ENCODE measurements at places on chromosomes 3 and 15. TPM values are rescaled to one million over a fixed set of nuclear protein-coding genes. Genes with fewer than 3 reads are reported as not detected.

DNA sequence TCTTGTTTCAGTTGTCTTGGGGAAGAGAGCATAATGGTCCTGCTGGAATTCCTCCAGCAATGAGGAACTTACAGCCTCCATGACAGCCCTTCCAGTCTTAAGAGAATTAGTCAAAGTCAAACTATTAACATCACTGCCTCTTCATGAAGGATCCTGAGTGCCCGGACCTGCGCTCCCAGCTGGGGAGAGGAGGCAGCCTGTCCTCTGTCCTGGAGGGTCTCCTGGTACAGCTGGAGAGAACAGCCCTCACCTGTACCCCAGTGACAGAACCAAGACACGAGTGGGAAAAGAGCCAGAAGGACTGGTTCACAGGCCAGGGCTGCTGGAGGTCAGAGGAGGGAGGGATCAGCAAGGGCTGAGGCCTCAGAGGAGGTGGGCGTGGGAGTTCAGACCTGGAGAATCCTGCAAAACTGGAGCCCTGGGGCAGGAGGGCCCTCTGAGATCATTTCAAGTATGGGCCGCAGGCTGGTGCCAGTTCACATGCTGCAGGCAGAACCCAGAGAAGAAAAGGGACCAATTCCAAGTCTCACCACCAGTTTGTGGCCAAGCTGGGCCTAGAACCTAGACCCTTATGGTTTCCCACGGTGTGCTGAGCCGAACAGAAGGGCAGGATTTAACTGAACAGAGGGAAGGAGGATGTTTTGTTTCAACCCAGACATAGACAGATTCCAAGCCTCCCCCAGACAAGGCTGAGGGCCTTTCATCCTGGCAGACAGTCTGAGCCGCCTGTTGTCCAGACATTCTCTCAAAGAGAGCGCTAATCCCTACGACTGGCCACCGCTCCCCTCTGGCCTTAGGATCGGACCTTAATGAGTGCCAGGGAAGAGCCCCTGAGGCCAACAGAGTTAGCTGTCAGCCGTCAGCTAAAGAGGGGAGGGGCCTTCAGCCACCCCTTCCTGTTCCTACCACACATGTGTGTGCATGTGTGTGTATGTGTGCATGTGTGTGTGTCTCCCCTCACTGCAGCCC, 18.2 kb downstream of the LOXL1 start:
- DNase-seq: no peak

DNA sequence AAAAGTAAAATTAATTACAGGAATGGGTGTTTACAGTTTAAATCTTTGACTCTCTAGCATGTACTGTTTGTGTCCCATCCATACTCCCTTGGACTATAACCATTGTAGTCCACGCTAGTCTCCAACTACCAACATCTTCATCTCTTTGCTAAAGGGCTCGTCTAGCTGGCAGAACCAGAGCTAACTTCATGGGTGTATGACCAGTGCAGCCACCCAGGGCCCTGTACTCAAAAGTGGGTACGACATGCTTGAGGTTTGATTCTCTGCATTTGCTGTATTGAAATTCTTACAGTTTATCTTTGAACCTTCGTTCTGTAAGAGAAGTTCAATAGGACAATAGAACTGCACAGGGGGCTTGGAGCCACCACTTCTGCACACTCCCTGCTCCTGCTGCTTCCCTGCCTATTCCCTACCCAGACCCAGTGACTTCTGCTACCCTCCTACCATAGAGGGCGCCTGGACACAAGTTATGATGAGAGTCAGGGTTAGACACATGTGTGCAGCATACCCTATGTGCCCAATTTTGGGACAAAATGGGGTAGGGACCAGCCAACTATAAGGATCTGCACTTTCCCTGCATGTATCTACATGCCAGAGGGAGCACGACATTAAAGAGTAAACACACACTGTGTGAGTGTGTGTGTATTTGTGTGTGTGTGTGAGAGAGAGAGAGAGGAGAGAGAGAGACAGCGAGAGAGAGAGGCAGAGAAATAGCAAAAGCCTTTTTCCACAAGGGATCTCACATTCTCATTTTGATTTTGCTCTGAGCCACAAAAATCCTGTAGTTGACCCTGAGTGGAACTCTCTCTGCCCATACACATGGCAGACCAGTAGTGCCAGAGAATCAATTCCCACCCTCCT, 59.0 kb upstream of the NECTIN3 start:
- peak; percentile 10 for DNase-seq

GRCh38 chr3:9878700-9879099, 1.4 kb downstream of the CIDEC start:
- DNase-seq: no peak

- DNase-seq: no peak
Measured at GRCh38 chr3:177452831-177453450, 255.7 kb upstream of the TBL1XR1 start.

GRCh38 chr15:90545095-90545494, 15.4 kb downstream of the CRTC3 start:
- no peak for DNase-seq

- DNase-seq: no peak
Measured at GRCh38 chr3:71022551-71023335, 560.8 kb downstream of the FOXP1 start.

- no peak for DNase-seq
Measured at GRCh38 chr15:50414624-50415023, 9.6 kb upstream of the USP8 start.

GRCh38 chr15:37032091-37032775, 68.1 kb downstream of the MEIS2 start:
- DNase-seq: no peak

DNA sequence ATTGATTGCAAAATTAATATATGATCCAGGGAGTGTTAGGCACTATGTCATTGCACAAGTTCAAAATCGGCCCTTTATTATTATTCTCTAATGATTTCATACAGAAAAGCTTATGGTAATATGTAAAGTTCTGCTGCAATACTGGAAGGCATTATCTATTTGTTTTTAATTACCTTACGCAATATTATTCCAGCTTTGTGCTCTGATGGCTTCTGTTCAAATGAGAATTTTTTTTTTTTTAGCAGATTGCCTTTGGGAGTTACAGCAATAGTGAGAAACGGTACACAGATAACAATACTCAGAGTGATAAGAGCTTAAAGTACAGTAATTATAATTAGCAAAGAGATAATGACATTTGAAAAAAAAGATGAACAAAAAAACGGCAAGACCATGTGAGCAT, 602.2 kb upstream of the ALCAM start:
- no peak for DNase-seq

The CCDC39 gene
- total RNA-seq: not detected

The GPR171 gene
- total RNA-seq: 101 TPM

The SH3GL3 gene
- total RNA-seq: not detected

The C3orf85 gene
- not detected for total RNA-seq

All from activated T-cell treated with anti-CD3 and anti-CD28 coated beads, Interleukin-2, amount 50 U/mL, for 72 hours (primary cell).